ENCODE measurements at places on chromosomes 2 and 18.
A peak's percentile ranks its signal among the peaks of the same experiment; 100 is the strongest.

DNA sequence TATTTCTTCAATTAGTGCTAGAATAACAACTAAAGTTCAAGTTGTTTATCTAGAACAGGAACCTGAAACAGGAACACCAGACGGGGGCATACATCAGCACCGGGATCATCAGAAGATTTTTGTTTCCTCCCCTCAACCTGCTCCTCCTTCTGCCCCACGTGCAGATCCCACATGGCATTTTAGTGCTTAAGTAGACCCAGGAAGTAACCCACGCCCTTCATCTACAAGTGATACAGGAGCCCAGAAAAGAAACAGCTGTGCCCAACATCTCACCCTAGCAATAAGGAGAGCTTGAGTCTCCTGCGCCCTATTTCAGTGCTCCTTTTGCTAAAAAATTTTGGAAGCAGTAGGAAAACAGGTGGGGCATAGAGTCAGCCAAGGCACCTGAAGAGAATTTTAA, 5.2 kb downstream of the ZNF385B start:
- no peak for DNase-seq

- DNase-seq: no peak
These were observed 2.1 kb upstream of the WNT6 start for GRCh38 chr2:218857371-218858137.

GRCh38 chr18:11721720-11722119, 32.7 kb downstream of the GNAL start:
- DNase-seq: no peak

- DNase-seq: no peak
These were observed 19.1 kb downstream of the BCL2L11 start for GRCh38 chr2:111139637-111140317.

GRCh38 chr2:206873423-206873822, 65.9 kb upstream of the CPO start:
- no peak for DNase-seq

GRCh38 chr18:51668101-51668500, 470.6 kb upstream of the MEX3C start:
- peak; percentile 74 for DNase-seq

- DNase-seq: no peak
These were observed 19.5 kb downstream of the RBM44 start for GRCh38 chr2:237818066-237818473.

GRCh38 chr2:235978022-235978421, 190.2 kb downstream of the GBX2 start:
- peak; percentile 23 for DNase-seq

DNA sequence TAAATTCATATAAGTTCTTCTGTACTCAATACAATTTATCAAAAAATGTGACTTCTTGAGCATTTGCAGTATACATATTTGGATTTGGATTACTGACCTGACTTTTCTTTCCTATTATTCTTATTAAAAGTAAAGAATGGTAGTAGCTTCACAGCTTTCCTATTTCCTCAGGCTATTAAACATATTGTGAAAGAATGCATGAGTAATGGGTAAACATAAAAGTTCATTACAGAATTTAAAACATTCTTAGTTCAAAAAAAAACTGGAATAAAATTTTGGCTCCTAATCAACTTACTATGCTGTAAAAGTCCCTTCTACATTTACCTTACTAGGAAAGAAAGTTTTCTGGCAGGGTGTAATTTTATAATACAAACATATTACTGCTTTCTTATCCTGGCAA, 27.3 kb upstream of the C2orf66 start:
- no peak for DNase-seq

DNA sequence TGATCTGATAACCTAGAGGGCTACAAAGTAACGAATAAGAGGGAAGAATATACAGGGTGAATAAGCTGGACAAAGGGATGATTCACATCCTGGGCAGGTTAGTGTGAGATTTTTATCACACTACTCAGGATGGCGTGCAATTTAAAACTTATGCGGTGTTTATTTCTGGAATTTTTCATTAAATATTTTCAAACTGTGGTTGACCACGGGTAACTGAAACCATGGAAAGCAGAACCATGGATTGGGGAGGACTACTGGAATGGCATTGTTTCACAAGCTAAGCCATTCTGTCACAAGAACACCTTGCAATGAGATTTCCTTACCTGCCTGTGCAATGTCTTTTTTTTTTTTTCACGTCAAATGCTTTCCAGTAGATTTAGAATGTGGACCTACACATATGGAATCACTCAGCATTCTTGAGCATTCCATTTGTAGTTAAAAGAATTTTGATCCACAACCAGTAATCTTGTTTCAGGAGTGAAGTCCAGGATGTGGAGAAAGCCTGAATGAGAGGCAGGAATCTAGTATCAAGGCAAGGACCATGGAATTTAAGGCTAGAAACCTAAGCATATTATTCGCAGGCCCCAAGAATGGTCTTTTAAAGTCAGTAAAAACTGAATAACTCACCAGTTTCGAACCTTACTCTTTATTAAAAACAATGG, 8.0 kb upstream of the CDK15 start:
- DNase-seq: no peak

- DNase-seq: no peak
These were observed 42.5 kb downstream of the TRIB2 start for GRCh38 chr2:12759248-12759647.

- no peak for DNase-seq
These were observed 328.2 kb upstream of the COL3A1 start for GRCh38 chr2:188645986-188646385.

- no peak for DNase-seq
These were observed 63.3 kb upstream of the TTC39C start for GRCh38 chr18:23951206-23951605.

GRCh38 chr18:33630476-33630875, 52.5 kb downstream of the ASXL3 start:
- DNase-seq: no peak

DNA sequence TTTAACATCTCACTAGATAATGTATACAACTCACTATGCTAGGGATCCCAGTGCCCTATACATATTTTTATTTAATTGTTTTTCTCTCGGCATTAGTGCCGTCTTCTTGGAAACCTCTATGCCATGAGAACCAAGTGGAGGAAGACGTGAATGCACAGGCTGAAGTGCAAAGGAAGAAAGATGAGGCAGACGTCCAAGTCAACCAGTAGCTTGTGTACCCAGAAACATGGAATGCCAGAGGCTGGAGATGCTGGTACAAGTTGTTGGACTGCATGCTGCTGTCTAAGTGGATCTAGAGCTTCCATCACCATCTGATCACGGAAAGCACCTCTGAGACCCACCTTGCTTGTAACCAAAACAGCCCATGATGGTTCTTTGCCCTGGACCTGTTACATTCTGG, 12.5 kb upstream of the GEMIN6 start:
- no peak for DNase-seq

DNA sequence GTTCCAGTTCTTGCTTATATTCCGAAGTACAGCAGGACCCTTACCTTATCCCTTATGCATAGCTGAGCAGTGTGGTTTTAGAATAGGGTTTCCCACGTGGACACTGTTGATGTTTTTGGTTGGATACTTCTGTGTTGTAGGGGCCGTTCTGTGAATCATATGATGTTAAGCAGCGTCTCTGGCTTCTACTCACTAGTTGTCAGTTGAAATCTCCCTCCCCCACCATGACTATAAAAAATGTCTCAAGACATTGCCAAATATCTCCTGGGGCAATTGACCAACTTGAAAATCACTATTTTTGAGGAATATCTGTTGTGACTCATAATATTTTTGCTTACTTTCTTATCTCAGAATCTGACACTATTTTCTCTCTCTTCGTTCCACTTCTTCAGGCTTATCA, 713.7 kb downstream of the TSN start:
- no peak for DNase-seq

DNA sequence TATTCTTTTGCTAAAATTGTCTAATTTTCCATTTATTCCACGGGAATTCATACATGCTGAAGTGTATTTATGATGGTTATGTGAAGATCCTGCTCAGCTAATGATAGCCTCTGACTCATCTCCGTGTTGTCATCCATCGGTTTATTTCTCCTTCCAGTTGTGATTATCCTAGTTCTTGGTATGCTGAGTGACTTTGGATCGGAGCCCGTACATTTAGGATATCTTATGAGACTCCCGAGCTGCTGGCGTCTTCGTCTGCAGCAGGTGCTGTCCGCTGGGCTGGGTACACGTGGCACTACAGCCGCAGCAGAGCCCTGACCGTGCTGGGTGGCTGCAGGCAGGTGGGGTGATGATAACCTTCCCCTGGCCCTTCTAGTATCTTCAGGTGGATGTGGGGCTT, 40.1 kb upstream of the GALR1 start:
- no peak for DNase-seq

DNA sequence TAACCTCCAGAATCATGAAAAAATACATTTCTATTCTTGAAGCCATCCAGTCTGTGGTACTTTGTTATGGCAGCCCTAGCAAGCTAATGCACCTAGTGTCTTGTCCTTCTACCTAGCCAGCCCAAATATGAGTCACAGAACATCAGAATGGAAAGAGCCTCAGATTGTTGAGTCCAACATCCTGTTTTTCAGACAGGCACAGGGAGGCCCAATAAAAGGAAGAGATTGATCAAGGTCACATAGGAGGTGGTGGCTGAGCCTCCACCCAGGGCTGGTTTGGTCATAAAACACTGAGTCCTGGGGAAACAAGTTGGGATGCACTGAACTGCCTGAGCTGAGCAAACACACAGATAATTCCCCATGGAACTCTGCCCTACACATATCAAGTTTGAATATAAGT, 195.5 kb downstream of the TTC32 start:
- DNase-seq: peak; percentile 10

DNA sequence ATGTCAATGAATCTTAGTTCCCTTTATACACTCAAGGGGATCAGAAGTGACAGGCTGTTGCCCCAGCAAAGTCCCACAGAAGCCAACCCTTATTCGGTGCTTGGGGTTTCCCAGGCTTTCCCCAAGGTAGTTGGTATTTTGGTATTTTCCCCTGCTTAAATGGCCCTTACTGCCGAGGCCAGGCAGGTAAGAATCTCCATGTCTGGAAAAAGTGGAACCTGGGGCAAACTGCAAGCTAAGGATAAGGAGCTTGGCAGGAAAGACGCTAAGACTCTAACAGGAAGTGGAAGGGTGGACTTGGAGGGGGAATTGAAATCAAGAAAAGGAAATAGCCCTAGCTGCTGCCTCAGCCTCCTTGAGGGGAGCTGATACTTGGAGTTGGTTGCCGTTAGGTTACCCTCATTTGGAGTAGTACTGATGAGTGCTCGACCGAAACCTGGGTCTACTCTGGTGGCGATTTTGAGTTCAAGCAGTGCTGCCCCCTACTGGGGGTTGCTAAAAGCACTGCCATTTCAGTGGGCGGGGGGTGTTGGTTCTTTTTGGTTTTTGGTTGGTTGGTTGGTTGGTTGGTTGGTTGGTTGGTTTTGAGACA, 3.3 kb upstream of the GPBAR1 start:
- DNase-seq: no peak

- DNase-seq: no peak
These were observed 126.0 kb downstream of the LPIN1 start for GRCh38 chr2:11872247-11872947.

DNA sequence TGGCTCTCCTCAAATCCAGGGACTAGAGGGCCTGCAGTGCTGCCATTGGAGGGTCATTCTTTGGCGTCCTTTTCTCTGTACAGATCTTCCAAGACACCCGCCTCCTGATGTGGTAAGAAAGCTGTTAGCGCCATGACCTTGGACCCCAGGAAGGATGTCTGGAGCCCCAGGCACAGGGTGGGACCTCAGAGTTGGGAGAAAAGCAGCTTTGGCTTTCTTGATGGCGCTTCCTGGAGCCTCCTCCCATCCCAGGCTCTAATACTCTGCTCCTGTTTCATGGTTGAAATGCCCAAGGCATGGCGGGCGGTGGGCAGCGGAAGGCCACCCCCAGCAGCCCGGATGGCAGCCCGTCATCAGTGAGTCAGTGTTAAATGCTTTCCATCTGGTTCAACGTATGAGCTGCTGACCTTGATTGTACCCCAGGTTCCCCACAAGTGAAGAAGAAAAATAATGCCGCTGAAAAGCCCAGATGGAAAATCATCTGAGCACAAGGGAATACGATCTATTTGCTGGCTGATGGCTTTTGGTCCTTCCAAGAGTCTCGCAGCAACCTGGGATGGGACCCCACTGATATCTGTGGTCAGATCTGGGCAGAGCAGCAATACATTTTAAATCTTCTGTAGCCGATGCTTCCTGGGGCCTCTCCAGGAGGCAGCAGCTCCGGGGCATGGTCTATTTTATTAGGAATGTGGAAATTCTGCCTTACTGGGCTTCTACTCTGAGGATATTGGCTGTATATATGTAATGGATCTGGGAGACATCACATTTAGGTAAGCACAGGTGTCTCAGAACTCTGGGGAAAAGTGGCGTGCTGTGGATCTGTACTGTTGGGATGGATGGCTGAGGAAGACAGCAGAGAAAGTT, 15.1 kb downstream of the ACKR3 start:
- peak; percentile 20 for DNase-seq

- no peak for DNase-seq
These were observed 97.2 kb upstream of the TMEM18 start for GRCh38 chr2:774436-774835.

- no peak for DNase-seq
These were observed 34.8 kb downstream of the USP34 start for GRCh38 chr2:61436092-61436491.

DNA sequence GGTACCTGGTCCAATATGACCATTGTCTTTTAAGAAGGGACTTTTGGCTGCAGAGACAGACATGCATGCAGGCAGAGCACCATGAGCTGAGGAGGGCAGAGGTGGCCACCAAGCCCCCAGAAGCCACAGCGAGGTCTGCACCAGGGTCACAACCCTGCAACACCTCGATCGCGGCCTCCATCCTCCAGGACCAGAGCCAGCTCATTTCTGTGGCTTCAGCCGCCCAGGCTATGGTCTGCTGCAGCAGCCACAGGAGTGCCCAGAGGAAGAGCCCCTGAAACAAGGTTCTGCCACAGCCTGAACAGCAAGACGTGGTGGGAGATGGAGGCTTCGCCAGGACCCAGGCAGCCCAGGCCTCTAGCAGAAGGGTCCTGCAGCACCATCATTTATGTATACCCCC, 53.9 kb downstream of the ANKMY1 start:
- no peak for DNase-seq

DNA sequence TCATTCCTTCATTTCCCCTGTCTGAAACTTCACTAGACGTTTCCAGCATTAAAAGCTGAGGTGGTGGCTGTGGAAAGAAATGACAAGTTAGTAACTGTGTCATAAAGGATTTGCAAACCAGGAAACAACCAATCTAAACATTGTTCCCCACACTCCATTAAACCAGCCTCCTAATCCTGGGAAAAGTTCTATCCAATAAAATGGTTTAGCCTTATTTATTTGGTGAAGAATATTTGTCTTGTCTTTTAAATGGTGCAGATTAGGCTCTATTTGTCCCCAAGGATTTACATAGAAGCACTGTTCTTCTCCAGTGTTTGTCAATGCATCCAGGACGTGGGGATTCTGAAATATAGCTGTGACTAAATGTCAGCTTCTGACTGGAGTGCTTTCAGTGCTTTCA, 10.5 kb upstream of the DPP4 start:
- DNase-seq: no peak

- no peak for DNase-seq
These were observed 32.1 kb downstream of the PDIA6 start for GRCh38 chr2:10780491-10780820.

GRCh38 chr18:9029131-9029530, 73.4 kb upstream of the NDUFV2 start:
- DNase-seq: no peak

- DNase-seq: no peak
These were observed 18.0 kb upstream of the SRD5A2 start for GRCh38 chr2:31598694-31599093.

Data from right forelimb (tissue), 1 donor.